ENCODE measurements at places on chromosomes 16 and 17.
A peak's percentile ranks its signal among the peaks of the same experiment; 100 is the strongest.

DNA sequence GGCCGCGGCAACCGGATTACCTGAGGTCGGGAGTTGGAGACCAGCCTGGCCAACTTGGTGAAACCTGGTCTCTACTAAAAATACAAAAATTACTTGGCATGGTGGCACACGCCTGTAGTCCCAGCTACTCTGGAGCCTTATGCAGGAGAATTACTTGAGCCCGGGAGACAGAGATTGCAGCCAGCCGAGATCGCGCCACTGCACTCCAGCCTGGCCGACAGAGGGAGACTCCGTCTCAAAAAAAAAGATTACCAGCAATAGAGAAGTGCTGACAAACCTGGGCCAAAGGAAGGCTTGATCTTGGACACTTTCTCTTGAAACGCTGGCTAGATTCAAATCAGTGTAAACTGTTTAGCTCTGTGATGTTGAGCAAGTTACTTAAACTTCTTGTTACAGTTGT, 4.3 kb downstream of the MT1H start:
- peak; percentile 14 for DNase-seq

DNA sequence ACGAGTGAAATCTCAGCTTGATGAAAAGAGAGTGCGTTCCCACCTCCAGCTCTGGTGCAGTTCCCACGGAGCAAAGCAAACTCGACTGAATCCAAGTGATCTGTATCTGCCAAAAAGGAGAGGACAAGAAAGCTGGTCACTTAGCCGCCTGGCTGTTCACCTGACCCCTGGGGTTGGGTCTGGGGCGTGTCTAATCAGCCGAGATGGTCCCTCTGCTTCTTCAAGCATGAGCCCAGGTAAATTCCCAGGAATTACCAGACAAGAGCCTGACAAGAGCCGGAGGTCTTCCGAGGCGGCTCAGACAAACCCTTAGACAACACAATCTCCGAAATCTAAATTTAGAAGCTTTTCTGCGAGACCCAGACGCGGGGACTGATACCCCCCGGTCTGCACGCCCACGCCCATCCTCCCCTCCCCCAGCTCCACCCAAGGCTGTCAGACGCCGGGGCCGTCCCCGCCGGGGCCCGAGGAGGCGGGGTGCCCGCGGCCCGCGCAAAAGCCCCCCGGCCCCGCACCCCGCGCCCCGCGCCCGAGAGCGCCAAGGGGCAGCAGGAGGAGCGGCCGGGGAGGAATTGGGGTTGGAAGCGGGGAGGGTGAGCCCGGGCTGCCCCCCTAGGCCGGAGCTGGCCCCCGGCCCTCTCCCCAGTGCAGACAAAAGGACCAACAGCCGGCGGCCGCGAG, 674 bp downstream of the ZNF821 start:
- peak; percentile 41 for DNase-seq

- no peak for DNase-seq
Observed at GRCh38 chr17:18919963-18920362, 32.0 kb upstream of the SLC5A10 start.

- DNase-seq, result no peak
Observed at GRCh38 chr17:60729854-60730253, 52.2 kb downstream of the BCAS3 start.

DNA sequence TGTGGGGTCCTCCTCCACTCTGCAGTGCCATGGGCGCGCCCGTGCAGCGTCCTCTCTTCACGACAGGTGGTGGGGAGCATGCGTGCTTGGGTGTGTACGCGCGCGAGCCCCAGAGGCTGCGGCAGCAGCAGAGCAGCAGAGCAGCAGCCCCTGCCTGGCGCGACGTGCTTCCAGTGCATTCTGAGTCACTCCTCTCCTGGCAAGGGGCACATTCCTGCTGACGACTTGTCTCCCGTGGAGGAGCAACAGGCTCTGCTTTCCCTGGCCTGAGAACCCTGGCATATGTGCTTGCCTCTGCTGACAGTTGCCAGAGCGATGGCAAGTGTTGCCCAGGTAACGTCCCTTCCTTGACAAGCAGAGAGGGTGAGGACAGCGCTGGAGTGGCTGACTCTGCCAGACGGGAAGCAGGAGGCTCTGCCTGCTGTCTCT, 133.8 kb upstream of the PLCG2 start:
- no peak for DNase-seq

GRCh38 chr16:86618431-86619238, 40.3 kb downstream of the FOXL1 start:
- DNase-seq, result no peak

DNA sequence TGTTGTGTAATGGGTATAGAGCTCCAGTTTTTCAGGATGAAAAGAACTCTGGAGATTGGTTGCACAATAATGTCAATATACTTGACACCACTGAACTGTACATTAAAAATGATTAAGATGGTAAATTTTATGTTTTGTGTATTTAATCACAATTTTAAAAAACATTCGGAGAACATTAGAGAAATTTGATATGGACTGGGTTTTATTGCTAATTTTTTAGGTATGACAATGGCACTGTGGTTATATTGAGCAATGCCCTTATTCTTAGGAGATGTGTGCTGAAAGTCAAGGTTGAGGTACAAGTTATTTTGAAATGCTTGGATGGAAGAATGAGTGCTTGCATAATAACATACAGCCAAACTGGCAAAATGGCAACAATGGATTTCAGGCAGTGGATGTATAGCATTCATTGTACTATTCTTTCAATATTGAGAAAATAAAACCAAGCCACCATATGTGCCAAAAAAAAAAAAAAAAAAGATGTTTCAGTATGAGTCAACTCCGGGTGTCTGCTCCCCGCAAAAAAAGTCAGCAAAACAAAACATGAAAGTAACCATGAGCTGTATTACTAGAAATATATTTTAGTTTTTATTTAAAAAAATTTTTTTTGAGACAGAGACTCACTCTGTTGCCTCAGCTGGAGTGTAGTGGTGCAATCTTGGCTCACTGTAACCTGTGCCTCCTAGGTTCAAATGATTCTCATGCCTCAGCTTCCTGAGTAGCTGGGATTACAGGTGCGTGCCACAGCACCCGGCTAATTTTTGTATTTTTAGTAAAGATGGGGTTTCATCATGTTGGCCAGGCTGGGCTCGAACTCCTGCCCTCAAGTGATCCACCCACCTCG, 19.8 kb downstream of the HOXB1 start:
- peak; percentile 52 for DNase-seq

GRCh38 chr17:14596224-14596623, 295.3 kb downstream of the HS3ST3B1 start:
- DNase-seq, result no peak

DNA sequence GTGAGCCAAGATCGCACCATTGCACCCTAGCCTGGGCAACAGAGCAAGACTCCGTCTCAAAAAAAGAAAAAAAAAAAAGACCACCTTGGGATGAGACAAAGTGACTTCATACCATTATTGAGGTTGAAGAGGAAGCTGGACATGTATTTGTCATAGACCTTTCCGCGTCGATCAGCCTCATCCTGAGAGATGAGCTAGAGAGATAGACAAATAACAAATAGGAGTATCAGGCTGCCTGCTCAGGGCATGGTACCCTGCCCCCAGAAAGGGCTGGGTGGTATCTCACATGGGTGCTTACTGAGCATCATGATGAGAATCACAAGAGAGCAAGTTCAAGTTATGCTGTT, 22.1 kb downstream of the CNTNAP1 start:
- no peak for DNase-seq

- no peak for DNase-seq
Observed at GRCh38 chr16:78919852-78920251, 680.7 kb downstream of the MAF start.

DNA sequence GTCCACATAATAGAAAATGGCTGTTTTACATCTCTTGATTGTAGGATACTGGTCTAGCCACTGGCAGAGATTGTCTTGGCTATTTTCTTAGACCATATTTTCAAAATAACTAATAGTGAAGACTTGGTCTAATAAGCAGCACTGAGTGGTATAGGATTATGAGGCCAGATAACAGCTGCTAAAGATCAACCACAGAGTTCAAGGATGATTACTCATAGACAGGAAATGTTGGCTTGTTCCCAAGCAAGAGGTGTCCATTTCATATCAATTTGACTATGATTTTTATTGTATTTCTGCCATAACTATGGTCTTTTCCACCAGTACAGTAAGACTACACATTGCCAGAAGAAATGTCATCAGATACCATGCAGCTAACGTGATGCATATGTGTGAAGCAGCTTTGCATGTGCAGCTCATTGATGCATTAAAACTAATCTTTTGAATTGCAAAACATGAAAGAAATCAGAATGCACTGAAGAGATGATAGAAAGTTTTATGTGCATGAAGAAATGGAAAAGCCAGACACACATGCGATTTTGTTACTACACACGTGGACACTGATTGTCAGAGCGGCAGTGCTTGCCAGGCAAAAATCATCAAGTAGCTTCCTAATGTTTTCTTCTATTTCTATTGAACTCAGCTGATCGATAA, 693.3 kb downstream of the CDH11 start:
- DNase-seq, result no peak

DNA sequence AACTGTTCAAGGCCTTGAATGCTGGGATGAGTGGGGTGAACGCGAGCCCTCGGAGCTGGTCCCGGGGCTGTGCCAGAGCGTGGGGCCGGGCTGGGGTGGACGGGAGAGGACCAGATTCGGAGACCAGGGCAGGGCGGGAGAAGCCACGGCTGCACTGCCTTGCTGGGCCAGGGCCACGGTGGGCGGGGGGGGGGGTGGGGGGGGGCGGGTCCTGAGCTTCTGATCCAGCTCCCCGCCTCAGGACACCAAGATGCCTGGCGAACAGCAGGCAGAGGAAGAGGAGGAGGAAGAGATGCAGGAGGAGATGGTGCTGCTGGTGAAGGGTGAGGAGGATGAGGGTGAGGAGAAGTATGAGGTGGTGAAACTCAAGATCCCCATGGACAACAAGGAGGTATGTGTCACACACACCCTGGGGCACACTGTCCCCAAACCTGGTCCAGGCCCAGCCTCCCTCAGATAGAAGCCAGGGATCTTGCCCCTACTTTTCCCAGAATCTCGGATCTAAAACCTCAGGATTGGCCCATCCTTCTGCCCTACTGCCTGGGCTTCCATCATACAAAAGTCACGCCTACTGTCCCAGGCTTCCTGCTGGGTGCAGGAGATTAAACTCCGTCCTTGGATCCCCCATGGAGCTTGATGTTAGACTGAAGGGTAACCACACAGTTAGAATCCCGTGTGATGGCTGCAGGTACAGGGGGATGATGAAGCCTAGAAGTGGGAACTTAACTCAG, 563 bp downstream of the ZNF771 start:
- DNase-seq, result no peak

DNA sequence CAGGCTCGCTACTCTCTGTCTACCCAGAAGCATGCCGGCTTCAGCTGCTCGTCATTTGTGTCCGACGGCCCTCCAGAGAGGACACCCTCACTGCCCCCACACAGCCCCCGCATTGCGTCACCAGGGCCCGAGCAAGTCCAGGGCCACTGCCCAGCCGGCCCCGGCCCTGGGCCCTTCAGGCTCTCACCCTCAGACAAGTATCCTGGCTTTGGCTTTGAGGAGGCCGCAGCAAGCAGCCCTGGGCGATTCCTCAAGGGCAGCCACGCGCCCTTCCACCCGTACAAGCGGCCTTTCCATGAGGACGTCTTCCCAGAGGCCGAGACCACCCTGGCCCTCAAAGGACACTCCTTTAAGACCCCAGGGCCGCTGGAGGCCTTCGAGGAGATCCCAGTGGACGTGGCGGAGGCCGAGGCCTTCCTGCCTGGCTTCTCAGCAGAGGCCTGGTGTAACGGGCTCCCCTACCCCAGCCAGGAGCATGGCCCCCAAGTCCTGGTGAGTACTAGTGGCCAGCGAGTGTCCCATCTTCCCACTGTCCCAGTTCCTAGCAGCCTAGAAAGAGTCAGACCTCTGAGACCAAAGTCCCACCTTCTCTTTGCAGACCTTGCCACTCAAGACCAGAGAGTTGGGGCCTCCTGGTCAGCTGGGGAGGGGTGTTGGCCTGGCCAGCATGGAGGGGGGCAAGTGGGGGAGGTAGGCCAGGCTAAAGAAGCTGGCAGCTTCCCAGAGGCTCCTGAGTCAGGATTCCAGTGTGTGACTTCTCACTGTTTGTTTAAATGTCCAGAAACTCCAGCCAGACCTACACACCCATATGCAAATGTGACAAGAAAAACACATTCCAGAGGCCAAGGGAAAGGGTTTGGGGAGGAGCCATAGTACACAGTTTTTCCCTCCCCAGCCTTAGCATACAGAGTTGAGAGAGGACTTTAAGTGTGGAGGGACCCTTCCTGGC, 18.6 kb downstream of the FOXN1 start:
- DNase-seq, result no peak

DNA sequence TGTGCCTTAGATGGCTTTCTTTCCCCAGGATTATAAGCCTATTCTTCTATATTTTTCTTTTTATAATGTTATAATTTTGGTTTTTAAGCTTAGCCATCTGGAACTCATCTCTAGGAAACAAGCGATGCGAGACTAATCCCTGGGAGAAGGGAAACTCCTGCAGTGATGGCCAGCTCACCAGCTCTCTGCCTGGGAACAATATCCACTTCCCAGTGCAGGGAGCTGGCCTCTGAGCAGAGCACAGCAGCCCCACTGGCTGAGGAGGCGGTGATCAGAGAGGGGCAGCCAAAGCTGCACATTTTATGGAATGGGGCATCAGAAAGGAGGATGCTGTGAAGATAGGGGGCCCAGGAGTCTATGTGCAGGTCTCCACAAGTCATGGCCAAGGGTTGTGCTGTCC, 183.3 kb downstream of the LGALS9B start:
- DNase-seq, result no peak

DNA sequence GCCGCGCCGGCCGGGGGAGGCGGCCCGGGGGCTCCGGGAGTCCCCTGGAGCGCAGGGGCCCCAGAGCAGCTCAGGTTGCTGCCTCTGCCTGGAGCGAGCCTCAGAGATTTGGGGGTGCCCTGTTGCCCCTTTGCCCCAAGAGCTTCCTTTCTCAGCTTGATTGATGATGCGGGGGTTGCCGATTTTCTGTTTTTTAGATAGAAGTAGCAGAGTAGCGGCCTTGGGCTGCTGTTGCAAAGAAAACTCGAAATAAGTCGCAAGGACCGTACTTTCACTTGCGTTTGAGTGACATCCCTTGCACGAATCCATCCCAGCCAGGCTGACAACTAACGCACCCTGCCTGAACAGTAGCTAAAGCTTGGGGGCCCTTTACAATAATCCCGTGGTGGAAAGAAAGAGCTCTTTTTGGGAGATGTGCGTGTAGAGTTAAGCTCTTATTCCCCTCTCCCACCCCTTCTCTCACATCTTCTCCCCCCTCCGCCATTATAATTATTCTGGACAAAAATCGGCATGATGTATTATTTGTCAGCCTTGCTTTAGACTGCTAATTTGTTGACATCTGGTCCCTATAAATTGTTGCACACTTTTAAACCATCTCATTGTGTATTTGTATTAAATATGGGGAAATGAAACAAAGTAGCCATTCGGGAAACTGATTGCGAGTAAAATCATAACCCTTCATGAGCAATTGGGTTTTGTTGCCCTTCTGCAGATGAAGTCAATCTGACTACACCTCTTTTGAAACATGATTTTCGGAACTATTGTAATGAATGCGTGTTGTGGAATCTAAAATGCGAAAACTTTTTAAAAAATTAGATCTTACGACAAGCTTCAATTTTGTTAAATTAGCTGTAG, 873 bp downstream of the USP10 start:
- DNase-seq, result peak; percentile 48

DNA sequence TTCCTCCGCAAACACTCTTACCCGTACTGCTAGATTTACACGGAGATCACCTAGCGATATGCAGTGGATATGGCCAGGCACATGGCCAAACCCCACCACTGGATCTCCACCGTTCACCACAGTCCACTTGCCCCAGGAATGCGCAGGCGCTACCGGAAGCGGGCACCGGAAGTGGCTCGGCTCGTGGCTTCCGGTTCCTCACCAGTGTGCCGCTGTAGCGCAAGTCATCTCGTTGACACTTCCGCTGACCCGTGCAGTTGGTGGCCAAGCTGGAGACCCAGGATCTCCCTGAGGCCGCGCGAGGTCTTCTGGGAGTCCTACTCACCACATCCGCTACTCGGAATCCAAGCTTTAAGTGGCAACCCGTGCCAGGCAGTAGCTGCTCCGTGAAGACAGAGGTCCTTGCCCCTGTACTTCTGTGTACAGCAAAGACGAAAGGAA, 11.5 kb downstream of the ZNF597 start:
- DNase-seq, result peak; percentile 44
